Posterior vena cava (tissue), 2 donors: ENCODE measurements at places on chromosomes 16 and 17. TPM values are rescaled to one million over a fixed set of nuclear protein-coding genes. Genes with fewer than 3 reads are reported as not detected.

DNA sequence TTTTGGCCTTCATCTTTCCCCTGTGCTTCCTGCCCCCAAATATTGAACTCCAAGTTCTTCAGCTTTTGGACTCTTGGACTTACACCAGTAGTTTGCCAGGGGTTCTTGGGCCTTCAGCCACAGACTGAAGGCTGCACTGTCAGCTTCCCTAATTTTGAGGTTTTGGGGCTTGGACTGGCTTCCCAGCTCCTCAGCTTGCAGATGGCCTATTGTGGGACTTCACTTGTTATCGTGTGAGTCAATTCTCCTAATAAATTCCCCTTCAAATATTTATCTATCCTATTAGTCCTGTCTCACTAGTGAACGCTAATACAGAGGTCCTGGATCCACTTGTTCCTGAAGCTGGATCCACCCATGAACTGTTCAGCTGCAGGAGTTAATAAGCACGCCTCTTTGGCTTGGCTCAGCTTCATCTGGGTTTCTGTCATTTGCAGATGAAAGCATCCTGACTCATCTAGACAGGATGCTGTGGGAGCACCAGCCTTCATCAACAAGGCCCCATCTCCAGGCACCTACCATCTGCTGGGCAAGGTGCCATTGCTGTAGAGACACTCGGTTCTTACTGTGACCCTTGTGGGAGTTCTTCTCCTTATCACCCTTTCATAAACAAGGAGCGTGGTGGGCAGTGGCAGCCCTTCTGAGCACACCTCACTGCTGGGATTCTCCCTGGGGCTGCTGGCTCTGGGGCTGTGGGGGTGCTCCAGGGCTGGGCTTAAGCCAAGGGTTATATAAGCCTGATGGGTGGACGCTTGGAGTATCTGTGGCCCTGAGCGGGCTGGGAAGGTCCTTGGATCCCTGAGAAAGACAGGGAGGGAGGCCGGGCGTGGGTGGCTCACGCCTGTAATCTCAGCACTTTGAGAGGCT is 23.1 kb downstream of the LAT start:
- DNase-seq, result no peak

DNA sequence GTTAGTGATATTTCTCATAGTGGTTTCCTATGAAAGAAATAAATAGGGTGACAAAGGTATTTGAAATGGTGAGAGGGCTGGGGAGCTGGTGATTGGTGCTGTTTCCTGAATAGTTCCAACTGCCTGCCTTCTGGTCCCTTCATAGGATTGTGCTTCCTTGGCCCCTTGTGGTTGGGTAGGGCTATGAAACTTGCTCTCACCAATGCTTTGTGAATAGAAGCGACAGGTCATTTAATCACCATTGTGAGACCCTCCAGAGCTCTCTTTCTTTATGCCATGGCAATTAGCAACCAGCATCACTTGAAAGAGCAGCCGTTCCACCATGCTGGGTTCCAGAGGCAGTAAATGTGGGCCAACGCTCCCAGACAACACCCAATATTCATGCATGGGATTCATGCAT is 23.7 kb upstream of the WWOX start:
- no peak for DNase-seq

GRCh38 chr16:64712026-64712425 is 409.8 kb downstream of the CDH11 start:
- no peak for DNase-seq

- DNase-seq, result no peak
Observed at GRCh38 chr17:32489320-32490100, 2.7 kb downstream of the CDK5R1 start.

DNA sequence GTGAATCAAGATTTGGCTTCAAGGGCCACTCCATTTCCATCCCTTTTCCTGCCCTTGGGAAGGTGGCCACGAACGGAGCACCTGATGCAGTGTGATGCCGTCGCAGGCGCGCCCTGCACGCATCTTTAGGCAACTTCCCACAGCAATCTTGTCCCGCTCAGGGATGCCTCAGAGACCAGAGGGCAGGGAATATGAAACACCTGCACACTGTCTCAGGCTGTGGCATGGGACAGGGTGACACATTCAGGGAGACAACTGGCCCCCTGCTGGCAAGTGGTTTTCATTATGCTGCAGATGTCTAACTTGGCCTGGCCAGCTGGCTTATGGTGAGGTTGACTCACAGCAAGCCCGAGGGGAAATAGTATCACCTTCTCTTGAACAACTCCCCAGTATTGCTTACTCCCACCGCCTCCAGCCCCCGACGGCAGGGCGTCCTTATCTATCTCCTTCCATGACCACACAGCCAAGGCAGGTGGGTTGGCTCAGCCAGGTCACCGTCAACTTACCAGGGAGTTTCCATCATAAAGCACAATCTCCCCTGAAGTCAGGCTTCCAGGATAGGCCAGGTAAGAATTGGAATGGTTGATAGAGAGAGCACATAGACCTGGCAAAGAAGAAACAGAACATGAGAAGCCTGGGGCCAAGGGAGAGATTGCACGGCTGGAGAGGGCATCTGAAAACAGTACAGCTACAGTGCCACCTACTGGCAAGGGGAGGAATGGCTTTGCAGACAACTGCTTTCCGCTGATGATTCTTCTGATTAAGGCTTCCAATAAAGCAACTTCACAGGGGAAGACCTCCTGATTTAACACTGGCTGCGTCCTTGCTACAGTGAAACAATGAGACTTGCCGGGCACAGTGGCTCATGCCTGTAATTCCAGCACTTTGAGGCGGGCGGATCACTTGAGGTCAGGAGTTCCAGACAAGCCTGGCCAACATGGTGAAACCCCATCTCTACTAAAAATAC is 21.1 kb downstream of the WIPI1 start:
- DNase-seq, result no peak

DNA sequence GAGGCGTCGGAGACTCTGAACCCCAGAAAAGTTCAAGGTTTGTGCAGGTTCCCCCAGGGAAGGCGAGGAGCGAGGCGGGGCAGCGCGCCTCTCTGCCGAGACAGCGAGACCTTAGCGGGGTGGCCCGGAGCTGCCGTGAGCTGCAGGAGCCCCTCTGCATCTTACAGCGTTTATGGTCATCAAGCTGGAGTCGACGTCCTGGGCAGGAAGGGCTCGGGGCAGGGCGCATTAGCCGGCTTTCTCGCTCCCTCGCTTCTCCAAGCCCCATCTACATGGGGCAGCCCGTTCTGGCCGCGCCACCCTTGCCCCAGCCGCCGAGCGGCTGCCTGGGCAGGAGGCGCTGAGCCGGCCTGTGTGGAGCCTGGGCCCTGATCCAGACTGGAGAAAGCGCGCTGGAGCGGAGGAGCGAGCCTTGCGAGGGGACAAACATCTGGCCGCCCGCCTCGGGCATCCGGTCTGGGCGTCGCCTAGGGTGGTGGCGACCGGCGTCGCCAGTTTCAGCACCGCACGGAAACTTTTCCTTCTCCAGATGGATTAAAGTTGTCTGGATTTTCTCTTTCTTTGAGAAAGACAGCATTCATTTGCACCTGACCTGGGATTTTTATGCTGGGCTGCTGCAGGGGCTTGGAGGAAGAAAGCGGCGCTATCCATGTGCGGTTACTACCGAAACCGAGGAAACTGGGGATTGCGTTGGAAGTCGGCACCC is 750 bp downstream of the TMEM132E start:
- peak; percentile 83 for DNase-seq

DNA sequence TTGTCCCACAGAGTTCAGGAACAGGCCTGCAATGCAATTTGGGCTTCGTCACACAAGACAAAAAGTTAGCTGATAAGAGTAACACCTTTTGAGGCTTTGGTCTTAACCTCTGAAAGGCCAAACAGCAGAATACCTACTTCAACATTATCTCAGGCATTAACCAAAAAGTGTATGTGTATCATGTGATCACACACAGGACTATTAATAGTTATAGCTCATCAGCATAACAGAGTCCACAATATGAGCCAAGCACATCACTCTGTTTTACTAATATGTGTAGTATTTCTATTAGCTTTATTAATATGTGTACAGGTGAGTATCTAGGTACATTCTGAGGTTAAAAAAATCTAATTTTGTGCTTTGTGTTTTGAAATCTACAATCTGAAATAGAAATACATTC is 30.8 kb downstream of the MYO1D start:
- DNase-seq, result no peak

- DNase-seq, result peak; percentile 11
Observed at GRCh38 chr16:10683170-10683569, 11.6 kb downstream of the TEKT5 start.

ETV4 gene
- 1.3 TPM for total RNA-seq
